Activated CD4-positive, alpha-beta T cell treated with anti-CD3 and anti-CD28 coated beads, Interleukin-2, amount 50 U/mL, for 16 hours (primary cell): ENCODE measurements at places on chromosomes 16 and 17.

DNA sequence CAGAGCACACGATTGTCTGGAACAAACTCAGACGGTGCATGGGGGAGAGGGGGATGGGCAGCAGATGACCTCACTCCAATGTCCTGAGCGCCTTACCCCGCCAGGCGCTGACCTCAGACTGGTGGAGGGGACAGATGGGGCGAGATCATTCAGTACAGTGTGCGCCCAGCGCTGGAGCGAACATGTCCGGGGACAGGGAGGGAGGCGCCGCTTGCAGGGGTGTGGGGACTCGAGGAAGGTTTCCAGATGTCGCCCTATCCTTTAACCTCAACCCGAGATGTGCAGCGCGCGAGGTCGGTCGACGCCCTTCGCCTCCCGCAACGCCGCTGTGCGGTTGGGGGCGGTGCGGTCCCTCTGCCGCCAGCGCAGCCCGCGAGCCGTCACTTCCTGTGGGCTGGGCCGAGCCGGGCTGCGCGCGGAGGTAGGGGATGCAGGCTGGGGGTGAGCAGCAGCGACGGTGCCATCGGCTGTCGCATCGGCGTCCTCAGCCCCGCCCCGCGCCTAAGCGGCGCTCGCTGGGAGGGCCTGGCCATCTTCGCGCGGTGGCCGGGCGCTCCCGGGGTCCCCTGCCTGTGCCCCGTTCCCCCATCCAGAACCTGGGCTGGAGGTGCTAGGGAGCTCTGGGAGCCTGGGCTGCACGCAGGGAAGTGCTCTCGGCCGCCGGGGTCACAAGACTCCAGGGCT is 5.3 kb upstream of the CDR2L start:
- peak; percentile 78 for DNase-seq

DNA sequence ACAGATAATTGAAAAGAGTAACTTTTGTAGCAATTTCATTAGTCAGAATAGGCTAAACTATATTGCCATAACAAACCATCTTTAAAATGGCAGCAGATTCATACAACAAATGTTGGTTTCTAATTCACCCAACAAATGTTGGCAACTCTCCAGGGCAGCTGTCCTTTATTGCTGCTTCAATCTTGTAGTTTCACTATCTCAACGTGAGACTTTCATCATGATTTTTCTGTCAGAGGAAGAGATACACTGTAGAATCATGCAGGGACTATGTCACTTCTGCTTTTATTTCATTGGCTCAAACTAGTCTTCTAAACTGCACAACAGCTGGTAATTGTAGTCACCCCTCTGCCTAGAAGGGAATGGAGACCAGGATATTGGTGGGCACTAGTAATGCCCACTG is 174.2 kb downstream of the TANC2 start:
- peak; percentile 23 for DNase-seq

- DNase-seq = peak; percentile 57
Observed at GRCh38 chr17:79800325-79801155, 3.7 kb upstream of the CBX8 start.

DNA sequence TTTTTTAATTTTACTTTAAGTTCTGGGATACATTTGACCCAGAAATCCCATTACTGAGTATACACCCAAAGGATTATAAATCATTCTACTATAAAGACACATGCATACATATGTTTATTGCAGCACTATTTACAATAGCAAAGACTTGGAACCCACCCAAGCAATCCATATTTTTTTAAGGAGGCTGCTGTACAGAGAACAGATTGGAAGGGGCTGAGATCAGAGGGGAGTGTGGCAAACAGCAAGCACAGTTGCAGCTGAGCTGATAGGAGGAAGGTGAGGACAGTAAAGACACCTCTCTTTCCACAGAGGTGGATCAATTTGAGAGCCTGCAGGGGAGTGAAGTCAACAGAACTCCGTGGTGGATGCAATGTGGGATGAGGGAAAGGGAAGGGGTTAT is 10.2 kb upstream of the TMEM238L start:
- no peak for DNase-seq

GRCh38 chr17:33628500-33629346 is 335.6 kb upstream of the ASIC2 start:
- DNase-seq = no peak

- no peak for DNase-seq
Observed at GRCh38 chr17:63933598-63933997, 1.5 kb upstream of the CD79B start.

GRCh38 chr17:56880571-56880970 is 33.3 kb downstream of the TRIM25 start:
- no peak for DNase-seq

DNA sequence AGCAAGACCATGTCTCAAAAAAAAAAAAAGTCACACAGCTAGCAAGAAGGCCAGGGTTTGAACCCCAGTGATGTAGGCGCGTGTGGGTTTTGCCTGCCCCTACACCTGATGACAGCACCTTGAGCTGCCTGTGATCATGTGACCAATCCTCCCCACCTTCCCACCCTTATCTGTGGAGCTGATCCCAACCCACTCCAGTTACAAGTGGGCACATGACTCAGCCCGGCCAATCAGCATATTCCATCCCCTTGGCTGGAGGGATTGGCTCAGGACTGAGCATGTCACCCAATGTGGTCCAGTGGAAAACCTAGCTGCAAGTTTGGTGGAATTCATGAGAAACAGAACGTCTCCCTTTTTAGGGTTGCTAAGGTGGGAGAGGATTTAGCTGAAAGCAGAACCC is 6.6 kb downstream of the TMEM114 start:
- no peak for DNase-seq

GRCh38 chr17:12644623-12645022 is 21.1 kb upstream of the MYOCD start:
- DNase-seq = no peak

DNA sequence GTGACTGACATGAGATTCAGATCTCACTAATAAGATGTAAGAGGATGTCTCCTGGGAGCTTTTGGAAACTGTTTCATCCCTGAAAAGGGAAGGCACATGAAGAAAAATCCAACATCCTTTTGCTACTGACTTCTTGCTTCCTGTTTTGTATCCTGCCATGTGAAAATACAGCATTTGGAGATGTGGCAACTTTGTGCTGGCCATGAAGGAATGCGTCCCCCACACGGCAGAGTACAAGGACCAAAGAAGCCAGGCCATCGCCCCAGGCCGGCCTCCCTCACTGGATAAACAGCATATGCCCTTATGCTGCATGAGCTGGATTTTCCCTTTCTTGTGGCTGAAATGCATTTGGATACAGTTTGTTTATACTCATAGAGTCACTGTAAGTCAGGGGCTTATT is 5.5 kb upstream of the HASPIN start:
- no peak for DNase-seq

- DNase-seq = no peak
Observed at GRCh38 chr16:53629607-53630312, 73.9 kb downstream of the RPGRIP1L start.

DNA sequence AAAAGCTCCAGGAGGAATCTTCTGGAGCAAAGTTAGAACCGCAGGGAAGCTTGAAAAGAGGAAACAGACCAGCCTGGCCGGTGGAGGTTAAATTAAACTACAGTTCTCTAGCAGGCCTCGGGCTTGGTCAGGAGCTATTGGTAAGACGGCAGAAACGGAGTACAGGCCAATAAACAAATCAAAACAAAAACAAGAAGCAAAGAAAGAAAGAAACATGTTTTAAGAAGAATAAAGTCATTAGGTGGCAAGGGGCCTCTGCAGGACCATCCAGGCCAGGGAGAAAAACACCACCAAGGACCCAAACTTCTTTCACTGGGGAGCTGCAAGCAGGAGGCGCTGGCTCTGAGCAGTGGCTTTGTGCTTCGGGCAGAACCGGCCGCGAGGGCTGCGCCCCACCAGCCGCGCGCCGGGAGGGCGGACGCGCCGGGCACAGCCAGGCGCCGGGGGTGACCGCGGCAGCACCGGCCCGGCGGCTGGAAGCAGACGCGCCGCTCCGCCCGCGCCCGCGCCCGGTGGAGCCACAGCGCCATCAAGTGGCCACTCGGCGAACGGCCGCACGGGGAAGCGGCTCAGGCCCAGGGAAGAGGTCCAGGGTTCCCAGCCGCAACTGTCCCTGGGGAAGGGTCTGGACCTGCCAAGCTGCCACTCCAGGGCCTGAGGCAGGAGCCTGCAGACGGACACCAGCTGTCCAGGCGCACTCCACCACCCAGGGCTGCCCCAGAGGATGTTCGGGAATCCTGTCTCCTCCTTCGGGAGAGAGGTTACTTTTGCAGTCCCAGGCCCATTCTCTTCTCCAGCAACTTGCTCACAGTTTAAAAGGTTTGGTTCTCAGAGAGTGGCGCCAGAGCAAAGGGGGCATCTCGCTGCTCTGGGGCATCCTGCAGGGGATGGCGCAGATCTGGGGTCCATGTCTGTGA is 419.4 kb downstream of the SOX9 start:
- DNase-seq = peak; percentile 59

- DNase-seq = no peak
Observed at GRCh38 chr17:44539673-44540072, 17.6 kb upstream of the FZD2 start.

DNA sequence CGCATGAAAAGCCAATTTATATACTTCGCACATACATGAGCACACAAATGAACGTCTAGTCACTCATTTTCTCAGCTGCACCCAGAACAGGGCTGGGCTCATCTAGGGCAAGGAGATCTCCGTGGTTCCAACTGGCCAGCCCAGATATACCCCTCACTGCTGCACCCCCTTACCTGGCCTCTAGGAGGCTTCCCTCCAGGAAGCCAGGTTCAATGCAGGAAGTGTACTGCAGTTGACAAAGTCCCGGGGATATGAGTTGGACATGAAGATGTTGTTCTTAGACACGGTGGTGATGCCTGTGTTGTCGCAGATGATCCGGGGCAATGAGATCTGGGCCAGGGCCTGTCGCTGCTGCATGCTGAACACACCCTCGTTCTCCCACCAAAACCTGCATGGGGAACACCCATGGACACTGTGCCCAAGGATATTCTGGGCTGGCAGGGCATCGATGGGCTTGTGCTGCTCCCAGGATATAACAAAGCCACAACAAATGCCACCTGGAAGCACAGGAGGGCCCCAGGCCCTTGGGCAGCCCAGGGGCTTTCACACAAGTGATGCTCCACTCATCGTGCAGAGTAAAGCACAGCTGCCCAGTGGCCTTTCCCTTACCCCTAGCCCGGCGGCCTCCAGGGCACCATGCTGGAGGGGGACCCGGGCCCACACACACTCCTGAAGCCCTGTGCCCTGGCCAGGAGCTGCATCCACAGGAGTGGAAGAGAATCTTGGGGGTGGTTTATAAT is 10.1 kb downstream of the MPO start:
- DNase-seq = no peak

DNA sequence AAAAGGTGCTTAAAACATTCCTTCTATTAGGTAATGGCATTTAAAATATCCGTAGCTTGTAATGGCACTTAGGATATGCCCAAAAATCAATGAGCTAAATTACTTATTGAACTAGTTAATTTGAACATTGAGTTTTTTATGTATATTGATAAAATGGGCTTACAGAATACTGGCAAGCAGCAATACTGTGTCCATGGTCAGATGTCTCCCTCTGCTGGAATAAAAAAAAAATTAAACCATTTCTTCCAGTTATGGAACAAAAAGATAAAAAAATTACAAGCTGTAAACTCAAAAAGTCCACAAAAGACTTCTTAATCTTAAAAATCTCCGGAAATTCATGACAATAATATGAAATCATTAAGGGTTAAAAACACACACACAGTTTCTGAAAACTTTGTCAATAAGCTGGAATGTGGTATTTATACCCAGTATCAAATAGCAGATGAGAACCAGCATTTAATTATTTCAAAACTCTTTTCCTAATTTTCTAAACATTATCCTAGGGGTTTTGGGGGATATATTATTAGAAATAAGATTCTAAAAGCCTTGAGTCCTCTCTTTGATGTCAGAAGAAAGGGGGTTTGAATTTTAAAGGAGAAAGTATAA is 21.5 kb upstream of the PSMD7 start:
- no peak for DNase-seq

DNA sequence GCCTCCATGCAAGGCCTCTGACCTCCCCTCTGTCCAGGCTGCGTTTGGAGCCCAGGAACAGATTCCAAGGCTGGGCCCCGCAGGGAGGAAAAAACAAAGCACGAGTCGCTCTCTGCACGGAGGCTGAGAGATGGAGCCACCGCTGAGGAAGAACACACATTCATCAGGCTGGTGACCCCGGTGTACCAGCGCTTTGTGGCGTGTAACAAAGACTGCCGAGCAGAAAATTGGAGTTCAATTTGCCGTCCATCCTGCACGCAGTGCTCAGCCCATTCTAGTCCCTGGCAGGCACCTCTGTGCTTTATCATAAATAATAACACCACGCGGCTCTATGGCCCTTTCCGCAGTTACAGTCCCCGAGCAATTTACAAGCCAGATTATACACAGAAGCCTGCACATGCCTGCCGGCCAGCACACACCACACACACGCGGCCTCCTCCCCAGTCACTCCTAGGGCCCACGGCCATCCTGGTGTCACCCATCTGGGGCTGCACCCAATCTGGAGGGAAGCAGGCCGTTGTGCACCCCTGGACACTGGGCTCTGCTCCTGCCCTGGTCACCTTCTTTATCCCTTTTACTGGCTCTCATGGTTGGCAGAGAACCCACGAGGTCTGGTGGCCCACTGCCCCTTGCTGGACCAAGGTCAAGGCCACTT is 124.4 kb downstream of the SDK2 start:
- no peak for DNase-seq

- no peak for DNase-seq
Observed at GRCh38 chr17:83081684-83082201, 2.3 kb downstream of the METRNL start.

GRCh38 chr17:70791748-70792443 is 622.6 kb downstream of the KCNJ2 start:
- DNase-seq = no peak

DNA sequence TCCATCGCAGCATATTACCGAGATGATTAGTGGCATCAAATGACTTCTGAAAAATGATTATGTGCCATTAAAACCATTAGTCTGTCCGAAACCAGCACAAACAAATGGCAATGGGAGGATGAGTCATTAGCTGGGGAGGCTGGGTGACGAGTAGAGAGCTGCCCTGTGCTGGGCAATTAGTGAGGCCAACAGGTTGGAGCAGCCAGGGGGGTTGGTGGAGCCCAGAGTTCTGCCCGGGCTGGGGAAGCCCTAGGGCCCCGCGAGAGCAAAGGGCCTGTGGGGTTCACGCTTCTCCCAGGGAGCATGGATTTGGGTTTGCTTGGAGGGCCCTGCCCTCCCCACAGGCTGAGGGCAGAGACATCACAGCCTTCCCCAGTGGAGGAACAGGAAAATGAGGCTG is 152.1 kb upstream of the RPL38 start:
- no peak for DNase-seq

- DNase-seq = no peak
Observed at GRCh38 chr16:78142788-78143187, 43.3 kb downstream of the WWOX start.
